ENCODE measurements at places on chromosomes 1 and 21.

GRCh38 chr1:51930329-51930728 is 51.8 kb upstream of the NRDC start:
- no peak for DNase-seq

- no peak for DNase-seq
Observed at GRCh38 chr1:7856345-7856744, 3.5 kb upstream of the UTS2 start.

GRCh38 chr1:160205242-160206035 is at the start of gene PEA15:
TSS of gene PEA15 (plus strand) at chr1:160205384. CDS start at chr1:160211545, 6,161 bp downstream.
- peak; percentile 93 for DNase-seq

DNA sequence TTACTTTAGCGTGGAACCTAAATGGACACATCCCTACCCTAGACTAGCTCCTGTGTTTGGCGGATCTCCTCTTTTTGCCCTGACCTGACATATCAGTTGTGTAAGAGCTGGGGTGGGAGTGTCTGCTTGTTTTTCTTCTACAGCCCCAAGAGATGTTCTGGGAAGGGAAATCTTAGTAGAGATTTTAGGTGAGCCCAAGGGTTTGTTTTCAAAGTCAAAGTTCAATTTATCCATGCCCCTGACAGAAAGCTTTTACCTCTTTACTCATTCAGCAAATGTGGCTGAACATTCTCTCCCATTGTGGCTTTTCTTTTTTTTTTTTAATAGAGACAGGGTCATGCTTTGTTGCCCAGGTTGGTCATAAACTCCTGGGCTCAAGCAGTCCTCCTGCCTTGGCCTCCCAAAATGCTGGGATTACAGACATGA is 7.3 kb upstream of the TARS2 start:
- no peak for DNase-seq

- no peak for DNase-seq
Observed at GRCh38 chr1:10302416-10302815, 92.0 kb downstream of the KIF1B start.

GRCh38 chr1:4460651-4461050 is 193.8 kb upstream of the AJAP1 start:
- no peak for DNase-seq

GRCh38 chr1:88300752-88301263 is 383.3 kb upstream of the PKN2 start:
- no peak for DNase-seq

DNA sequence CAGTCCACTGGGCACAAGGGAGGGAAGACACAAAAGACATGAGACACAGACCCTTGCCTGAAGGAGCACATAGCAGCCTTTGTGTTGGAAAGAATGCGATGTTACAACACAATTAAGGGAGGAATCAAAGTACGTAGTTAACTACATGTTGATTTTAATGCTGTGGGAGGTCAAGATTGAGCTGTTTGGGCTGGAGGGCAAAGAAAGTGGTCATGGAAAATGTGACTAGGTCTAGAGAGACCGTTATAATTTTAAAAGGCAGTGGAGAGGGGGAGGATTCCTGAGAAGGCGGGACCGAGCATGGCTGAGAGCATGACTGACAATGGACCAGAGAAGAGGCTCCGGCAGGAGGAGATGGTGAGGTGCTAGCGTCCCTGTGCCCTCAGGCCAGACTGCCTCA is 111.8 kb upstream of the ATP1A1 start:
- no peak for DNase-seq

DNA sequence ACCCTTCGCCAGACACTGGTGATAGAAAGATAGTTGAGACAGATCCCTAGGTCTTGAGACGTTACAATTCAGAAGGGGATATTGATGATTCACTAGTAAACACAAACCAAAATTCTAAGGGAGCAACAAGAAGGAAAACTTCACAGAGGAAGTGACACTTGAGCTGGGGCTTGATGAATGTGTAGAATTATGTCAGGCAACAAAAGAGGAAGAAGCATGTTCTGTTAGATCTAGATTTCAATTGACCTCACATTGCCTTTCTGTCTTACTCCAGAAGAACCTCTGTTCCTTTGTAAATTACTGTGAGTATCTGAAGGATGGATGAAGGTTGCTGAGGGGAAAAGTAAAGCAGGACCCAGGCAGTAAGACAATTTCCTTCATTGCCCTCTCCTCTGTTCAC is 328.2 kb downstream of the KCTD3 start:
- no peak for DNase-seq

- no peak for DNase-seq
Observed at GRCh38 chr1:111930356-111930755, 59.1 kb downstream of the KCND3 start.

- no peak for DNase-seq
Observed at GRCh38 chr1:109427171-109427467, 871 bp upstream of the PSMA5 start.

GRCh38 chr1:219412772-219413171 is 200.1 kb downstream of the ZC3H11B start:
- no peak for DNase-seq

GRCh38 chr1:160359559-160360226 is 7.2 kb upstream of the NHLH1 start:
- DNase-seq = no peak

- DNase-seq = no peak
Observed at GRCh38 chr21:16438761-16439160, 709.0 kb downstream of the USP25 start.

GRCh38 chr1:1330366-1331067 is 563 bp upstream of the TAS1R3 start:
- DNase-seq = no peak

- no peak for DNase-seq
Observed at GRCh38 chr1:211198880-211199279, 60.3 kb upstream of the RCOR3 start.

- no peak for DNase-seq
Observed at GRCh38 chr21:31278511-31279130, 65.4 kb downstream of the TIAM1 start.

DNA sequence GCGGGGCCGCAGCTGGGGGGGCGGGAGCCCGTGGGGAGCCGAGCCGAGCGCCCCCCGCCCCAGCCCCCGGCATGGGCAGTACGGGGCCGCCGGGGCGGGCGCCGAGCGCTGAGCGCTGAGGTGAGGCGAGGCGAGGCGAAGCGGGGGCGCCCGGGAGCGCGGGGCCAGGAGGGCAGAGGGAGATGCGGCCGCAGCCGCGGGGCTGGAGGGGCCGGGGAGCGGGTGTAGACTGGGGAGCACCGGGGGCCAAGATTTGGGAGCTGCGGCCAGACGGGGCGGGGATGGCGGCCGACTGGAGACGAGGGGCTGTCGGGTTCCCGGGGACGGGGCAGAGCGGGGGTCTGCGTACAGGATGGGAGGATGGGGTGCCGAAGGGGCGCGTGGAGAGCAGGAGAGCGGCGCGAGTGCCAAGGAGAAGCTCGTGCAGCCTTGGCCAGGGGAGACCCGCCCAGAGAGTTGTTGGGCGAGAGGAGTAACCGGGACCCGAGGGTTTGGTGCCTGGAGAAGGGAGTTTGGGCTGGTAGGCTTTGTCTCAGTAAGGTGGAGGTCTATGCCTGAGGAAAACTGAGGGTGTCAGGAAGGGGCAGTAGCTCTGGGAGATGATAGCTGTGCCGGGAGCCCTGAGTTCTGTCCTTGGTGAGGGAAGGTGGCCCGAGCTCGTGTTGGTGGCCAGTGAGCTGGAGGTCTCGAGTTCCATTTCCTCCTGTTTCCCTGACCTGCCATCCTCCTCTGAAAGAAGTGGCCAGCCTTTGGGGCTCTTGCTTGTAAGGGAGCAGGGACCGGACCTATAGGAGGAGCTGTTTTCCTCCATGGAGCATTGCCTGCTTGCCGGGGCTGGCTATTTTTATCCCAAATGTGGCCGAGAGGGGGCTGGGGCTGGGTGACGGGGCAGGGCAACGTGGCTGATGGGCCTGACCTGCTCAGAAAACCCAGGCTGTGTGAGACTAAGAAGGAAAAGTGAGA is 539 bp downstream of the ATP8B2 start:
- peak; percentile 86 for DNase-seq

- no peak for DNase-seq
Observed at GRCh38 chr1:161676958-161677689, 14.2 kb downstream of the FCGR2B start.

GRCh38 chr1:74681449-74681848 is 7.9 kb upstream of the ERICH3 start:
- DNase-seq = no peak

DNA sequence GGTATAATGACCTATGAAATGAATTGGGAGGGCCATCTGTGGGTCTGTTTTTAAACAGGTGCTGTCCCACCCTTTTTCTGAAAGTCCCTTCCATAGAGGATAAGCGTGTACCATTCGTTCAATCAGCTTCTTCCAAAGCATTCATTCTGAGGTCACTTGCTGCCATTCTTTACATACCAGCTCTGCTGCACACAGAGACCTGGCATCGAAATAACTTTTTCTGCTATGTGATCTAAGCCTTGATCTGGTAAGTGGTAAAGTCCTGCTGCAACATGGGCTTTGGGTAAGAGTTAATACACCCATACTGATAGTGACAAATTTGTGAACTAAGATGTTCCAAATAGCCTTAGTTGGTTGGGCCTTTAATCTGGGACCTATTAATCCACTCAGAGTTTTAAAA is 38.9 kb downstream of the DR1 start:
- DNase-seq = no peak

GRCh38 chr1:53469373-53469772 is 10.2 kb downstream of the DMRTB1 start:
- DNase-seq = peak; percentile 68

GRCh38 chr1:24386241-24386640 is 27.3 kb downstream of the STPG1 start:
- DNase-seq = no peak

DNA sequence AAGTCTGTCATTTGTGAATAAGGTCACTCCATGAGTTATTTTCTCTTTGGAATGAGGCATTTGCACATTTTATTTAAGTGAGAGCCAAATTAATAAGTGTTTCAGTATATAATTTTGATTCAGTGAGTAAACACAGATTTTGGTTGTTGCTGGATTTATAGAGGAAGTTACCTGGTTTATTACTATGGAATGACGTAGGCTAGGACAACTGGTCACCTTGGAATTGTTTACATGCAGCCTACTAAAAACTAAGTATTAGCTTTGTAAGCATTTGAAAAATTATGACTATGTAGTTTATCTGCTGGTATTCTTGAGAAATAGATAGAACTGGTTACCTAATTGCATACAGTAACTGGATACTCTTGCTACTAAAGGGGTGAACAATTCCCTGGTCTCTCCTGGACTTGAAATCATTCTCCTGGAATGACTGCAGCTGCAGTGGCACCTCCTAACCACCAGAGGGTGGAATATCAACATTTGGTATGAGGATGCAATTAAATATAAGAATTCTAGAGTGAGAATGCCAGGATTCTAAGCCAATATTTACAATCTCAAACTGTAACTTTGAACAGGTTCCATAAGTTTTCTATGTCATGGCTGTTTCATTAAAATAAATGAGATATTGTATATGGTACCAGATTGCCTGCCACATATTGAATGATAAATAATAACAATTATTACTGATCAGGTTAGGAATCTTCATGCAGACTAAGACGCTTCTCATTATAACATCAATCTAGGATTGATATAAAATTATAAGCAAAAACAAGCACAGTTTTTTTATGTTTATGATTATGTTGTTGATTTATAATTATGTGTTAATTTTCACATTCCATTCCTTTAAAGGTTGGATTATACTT is 3.5 kb upstream of the KRTAP27-1 start:
- no peak for DNase-seq

DNA sequence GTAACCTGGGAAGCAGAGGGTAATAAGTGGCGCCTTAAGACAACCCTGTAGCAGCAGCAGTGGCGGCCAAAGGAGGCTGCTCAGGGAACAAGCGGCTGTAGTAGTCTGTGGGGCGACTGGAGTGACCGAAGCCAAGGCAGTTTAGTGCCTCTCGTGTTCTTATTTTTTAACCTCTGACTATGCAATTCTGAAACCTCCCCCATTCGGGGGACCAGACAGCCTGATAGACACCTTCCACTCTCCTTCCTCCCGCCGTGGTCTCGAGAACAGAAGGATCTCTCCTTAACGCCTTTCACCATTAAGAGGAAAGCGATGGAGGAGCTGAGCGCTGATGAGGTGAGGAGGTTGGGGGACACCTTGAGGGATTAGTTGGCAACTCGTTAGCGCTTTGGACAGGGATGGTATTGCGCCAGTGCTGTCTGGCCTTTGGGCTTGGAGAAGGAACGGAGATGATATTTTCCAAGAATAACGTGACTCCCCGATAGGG is 644 bp downstream of the UBE4B start:
- no peak for DNase-seq

DNA sequence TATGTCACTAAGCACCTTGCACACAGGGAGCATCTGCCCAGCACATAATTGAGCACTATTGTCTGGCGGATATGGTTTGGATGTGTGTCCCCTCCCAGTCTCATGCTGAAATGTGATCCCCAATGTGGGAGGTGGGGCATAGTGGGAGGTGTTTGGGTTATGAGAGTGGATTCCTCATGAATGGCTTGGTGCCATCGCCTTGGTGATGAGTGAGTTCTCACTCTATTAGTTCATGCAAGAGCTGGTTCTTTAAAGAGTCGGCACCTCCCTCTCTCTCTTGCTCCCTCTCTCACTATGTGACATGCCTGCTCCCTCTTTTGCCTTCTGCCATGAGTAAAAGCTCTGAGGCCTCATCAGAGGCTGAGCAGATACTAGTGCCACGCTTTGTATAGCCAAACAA is 9.5 kb downstream of the CTSK start:
- DNase-seq = no peak

DNA sequence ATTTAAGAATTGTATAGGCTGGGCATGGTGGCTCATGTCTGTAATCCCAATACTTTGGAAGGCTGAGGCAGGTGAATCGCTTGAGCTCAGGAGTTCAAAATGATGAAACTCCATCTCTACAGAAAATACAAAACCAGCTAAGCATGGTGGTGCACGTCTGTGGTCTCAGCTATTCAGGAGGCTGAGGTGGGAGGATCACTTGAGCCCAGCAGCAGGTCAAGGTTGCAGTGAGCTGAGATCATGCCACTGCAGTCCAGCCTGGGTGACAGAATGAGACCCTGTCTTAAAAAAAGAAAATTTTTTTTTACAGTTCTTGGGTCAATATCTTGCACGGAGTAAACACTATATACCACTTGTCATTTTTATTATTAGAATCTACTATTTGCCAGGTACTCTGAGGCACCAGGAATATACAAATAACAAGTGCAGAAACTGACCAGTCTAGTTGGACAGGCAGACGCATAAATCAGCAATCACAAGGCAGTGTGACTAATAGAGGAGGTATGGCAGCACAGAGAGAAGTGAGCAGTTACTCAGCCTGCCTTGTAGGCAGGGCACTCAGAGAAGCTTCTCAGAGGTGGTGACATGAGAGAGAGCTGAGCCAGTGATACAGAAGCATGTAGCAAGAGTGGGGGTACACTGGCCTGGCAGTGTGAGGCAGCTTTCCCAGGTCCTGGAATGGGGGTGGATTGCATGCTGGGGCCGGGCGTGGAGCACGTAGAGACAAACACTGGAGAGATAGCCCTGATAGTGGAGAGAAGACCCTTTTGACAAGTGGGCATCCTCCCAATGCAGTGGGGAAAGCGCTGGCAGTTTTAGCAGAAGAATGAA is 8.0 kb downstream of the PHLDA3 start:
- DNase-seq = peak; percentile 8

All from spleen (tissue), 13 donors.